ENCODE measurements at places on chromosomes 16 and 17.

DNA sequence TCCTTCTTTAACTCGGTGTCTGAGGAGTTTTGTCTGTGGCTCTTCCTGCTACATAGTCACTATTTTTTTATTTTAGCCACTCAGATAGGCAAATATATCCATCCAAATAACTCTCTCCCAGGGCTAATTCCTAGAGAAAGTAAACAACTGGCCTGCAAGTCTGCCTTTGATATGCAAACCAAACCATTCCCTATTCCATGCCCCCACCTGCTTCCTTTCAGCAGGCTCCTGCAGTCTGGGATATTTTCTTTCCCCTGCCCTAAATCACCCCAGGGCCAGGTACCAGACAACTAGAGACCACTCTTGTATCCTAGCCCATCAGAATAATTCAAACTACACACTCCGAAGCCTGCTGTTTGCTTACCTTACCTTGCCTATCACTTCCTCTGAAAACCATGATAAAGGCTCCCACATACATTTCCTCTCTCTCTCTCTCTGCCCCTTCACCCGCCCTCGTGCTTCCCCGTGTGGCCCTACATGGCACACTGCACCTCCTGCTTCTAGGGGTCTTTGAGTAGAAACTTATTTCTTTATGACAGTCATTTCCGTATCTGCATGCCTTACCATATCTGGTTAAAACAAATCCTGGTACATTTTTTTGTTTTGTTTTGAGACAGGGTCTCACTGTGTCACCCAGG is 8.3 kb downstream of the CD300H start:
- no peak for DNase-seq

DNA sequence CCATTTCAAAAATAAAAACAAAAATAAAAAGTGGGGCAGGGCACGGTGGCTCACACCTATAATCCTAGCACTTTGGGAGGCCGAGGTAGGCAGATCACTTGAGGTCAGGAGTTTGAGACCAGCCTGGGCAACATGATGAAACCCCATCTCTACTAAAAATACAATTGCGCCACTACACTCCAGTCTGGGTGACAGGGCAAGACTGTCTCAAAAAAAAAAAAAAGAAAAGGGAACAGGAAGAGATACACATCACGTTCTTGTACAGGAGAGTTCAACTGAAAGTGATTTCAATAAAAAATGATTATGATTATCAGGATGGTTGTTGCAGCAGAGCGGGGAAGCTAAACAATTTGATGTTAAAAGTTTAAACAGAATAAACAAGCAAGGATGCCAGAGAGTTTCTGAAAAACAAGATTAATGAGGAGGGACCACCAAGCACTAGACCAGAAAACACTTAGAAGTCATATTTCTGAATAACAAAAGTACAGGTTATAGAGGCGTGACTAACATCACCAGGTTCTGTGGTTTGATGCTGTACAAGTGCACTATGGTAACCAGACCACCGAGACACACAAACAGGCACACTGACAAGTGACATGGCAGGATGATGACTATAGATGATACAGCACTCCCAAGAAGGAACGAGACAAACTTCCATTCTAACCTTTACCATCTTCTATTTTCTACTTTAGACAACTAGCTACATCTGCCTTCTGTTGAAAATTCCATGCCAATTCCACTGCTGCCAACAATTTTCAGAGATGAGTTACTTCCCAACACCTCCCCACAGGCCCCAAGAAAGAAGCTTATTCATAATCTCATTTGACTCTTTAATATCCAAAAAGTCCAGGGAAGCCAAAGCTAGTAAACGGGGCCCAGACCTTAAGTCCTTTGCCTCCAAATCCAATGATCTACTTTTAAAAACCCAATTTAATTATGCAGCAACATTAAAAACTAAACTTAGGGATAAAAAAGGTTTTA is 11.8 kb downstream of the DNAJA2 start:
- no peak for DNase-seq

DNA sequence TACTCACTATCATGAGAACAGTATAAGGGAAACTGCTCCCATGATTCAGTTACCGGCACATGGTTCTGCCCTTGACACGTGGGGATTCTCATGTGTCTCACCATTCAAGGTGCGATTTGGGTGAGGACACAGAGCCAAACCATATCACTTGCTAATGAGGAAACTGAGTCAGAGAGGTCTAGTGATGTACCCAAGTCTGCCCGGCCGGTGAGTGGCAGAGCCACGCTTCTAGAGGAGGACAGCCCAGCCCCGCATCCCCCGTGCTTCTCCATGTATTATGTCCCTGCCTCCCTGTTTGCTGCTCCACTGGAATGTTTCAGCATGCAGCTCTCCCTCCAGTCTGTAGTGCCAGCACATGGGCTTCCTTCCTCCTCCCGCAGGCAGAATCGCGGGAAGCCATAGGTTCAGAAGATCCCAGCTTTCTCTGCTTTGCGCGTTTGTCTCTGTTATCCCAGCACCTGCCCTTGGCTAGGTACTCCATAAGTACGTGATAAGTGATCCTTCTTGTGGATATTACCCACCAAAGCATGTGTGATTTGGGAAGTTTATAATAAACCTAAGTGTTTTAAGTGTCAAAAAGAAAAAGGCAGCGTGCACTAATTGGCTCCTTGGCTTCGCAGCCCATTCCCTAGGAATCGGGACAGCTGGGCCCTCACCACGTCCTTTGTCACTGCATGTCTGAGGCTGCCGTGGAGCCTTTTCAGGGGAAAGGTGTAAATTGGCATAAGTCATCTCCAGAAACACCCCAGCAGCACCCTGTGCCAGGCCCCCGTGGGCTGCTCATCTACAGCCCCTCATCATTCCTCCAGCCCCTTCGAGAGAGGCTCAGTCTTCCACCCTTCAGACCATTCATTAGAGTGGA is 103.8 kb downstream of the CLEC16A start:
- no peak for DNase-seq

- DNase-seq = no peak
Measured at GRCh38 chr16:15933781-15934180, 15.6 kb upstream of the ABCC1 start.

DNA sequence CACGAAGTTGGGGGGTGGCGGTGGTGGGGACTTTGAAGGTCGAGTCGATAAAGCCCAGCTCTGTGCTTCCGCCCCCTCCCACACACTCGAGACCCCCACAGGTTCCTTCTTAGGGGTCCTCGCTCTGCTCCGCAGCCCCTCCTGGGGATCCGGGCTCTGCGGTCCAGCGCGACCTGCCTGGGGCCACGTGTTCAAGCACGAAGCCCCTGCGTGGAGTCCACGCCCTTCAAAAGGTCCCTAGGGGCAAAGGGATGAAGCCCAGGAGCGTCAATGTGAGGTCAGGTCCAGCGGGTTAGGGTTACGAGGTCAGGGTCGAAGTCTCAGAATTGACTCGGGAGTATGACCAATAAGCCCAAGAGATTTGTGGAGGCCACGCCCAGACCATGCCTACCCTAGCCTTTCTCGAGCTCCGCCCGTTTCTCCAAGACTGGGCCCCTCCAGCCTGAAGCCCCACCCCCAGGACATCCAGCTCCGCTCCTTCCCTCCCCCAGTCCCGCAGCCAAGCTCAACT is 786 bp upstream of the CACNA1G start:
- DNase-seq = peak; percentile 18

GRCh38 chr16:88045820-88046303 is 94.6 kb downstream of the BANP start:
- no peak for DNase-seq

- DNase-seq = no peak
Measured at GRCh38 chr17:76630151-76630550, 13.4 kb downstream of the ST6GALNAC1 start.

- no peak for DNase-seq
Measured at GRCh38 chr16:67663151-67663876, 2.6 kb downstream of the PARD6A start.

GRCh38 chr17:14387036-14387435 is 86.2 kb downstream of the HS3ST3B1 start:
- no peak for DNase-seq

GRCh38 chr17:40355804-40356758 is 8.5 kb downstream of the GJD3 start:
- DNase-seq = no peak

DNA sequence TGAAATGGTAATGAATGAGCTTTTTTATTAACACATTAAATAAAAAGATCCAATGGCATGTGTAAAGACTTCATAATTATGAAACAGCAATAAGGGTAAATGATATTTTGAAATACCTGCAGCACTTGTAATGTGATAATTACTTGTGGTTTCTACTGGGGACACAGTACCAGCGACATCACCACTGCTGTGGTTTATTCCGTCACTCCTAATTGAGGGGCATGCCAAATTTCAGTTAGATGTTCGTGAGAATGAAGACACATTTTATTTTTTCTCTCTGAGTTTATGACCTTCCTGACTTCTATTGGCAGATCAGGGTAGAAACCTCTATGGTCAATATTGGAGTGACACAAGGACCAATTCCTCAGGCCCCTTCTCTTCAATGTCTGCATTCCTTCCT is 131.9 kb upstream of the XYLT1 start:
- DNase-seq = no peak

- DNase-seq = peak; percentile 78
Measured at GRCh38 chr17:43694081-43694870, 32.6 kb upstream of the MEOX1 start.

DNA sequence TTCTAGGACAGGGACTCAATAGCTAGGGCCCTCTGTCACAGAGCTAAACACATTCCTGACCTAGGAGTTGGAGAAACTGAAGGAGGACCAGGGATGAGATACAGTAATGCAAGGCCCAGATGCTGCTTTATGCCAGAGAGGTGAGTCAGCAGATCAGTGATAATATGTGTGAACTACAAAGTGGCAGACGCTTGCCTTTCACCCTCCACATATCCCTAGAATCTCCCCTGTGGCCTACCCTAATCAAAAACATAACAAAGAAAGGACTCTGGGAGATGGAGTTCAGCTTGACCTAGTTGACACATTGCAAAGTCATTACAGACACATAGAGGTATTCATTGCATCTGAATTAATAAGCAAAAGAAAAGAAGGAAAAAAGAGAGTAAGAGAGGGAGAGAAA is 417.6 kb upstream of the DYNLRB2 start:
- no peak for DNase-seq

- no peak for DNase-seq
Measured at GRCh38 chr17:14302091-14302430, 1.2 kb downstream of the HS3ST3B1 start.

DNA sequence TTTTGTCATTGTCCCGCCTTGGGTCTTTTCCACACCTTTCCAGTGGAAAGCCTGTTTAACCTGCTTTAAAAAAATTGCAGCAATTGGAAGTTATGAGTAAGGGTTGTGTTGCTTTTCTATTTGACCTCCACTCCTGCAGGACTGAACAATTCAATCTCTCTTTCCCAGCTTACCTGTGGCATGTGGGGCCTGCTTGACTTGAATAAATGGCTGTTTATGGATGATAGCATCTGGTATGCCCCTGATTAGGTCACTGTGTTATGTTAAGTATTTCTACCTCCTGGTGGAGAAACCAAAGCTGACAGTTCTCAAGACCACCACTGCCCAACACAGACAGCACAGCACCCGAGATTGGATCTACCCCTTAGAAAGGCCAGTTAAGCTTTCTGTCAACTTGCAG is 64.8 kb upstream of the NOG start:
- DNase-seq = no peak

GRCh38 chr16:825341-826061 is 25.0 kb upstream of the GNG13 start:
- DNase-seq = no peak

DNA sequence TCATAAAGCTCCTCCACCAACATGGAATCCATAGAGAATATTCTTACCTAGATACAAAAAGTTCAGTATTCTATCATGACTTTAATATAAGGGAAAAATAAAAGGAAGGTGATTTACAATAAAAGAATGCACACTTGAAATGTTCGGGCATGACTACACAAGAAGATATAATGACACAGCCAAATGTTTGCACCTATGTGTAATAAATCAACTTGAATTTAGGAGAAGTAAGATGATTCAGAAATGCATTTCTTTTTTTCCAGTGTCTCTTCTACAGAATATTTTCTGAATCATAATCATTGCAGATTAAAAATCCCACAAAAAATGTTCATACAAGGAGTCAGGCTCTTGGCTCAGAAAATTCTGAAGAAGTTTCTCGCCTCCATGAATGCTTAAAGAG is 404.0 kb upstream of the HSBP1 start:
- DNase-seq = no peak

DNA sequence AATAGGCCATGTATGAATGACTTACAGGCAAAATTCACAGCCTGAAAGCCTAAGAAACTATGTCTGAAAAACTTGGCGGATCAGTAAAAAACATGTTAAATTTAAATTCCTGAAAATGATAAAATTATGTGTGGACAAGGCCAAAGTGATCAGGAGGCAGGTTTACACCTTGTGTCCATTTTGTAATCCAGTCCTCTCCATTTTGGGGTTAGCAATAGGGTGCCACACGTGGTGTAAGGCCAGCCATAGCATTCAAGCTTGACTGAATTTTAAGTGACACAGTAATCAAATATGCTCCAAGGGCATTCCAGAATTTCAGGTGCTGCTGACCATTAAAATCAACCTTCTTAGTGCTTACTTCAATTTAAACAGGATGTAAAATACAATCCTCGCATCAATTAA is 2.7 kb downstream of the RNF43 start:
- no peak for DNase-seq

GRCh38 chr16:87131061-87131995 is 185.9 kb downstream of the C16orf95 start:
- no peak for DNase-seq

- DNase-seq = no peak
Measured at GRCh38 chr16:4110065-4110464, 6.2 kb downstream of the ADCY9 start.
